Stimulated activated CD4-positive, alpha-beta T cell treated with anti-CD3 and anti-CD28 coated beads, Interleukin-4, amount 100 ng/mL, for 1 hour (primary cell): ENCODE measurements at places on chromosomes 11 and 22.

- no peak for DNase-seq
Observed at GRCh38 chr11:134837166-134837886, 425.3 kb upstream of the B3GAT1 start.

DNA sequence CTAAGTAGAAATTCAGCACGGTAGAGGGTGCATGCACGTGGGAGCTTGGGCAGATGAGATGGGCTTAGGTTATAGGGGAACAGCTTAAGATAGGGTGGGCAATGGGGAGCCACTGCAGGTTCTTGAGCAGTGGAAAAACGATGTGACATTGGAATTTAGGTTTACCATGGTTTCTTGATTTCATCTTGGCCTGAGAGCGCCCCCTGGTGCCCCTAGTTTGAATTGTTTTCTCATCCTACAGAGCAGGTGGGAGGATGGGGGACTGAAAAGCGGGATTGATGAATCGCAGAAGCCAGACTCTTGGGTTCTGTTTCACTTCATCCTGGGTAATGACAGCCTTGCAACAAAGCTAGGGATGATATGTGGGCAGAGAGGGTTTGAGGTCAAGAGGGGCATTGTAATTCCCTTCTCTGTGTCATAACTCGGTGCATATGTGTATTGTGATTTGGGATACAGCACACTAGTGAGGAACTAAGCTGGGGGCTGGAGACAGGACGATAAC is 6.7 kb upstream of the MCAM start:
- DNase-seq: peak; percentile 77

- DNase-seq: no peak
Observed at GRCh38 chr11:75588051-75588481, 26.0 kb downstream of the SERPINH1 start.

DNA sequence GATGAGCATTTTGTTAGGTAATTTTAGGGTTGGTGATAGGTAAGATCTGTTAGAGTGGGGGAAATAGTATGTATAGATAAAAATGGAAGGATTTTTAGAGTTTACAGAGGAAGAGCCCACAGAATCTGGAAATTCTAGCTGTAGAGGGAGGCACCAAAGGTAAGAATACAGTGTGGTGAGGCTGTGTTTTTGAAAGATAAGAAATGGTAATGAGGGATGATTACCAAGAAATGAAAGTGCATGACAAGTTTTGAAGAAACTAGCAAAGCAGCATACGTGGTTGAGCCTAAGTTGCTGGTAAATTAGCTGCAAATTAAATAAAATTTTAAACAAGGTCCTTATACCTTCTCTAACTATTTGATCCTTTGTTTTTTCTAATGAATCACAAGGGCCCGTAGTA is 14.6 kb upstream of the RASSF10 start:
- DNase-seq: no peak

DNA sequence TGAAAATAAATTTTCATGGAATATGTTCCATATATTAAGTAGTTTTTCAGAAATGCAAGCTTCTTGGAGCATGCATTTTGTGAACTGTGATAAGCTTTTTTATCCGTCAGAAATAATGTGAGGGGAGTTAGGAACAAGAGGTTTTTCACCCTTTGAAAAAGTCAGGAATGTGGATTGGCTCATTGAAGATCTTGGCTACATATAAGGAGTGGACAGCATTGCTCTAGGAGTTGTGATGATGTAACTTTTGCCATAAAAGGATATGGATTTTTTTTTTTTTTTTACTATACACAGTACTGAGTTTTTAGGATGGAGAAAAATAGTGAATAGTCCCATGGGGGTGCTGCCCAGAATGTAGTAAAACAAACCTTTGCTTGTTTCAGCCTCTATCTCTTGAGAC is 180.2 kb downstream of the NAV2 start:
- DNase-seq: no peak

- no peak for DNase-seq
Observed at GRCh38 chr11:66734215-66734614, 5.2 kb upstream of the SPTBN2 start.

- DNase-seq: no peak
Observed at GRCh38 chr11:109972181-109972715, 120.9 kb upstream of the ZC3H12C start.

DNA sequence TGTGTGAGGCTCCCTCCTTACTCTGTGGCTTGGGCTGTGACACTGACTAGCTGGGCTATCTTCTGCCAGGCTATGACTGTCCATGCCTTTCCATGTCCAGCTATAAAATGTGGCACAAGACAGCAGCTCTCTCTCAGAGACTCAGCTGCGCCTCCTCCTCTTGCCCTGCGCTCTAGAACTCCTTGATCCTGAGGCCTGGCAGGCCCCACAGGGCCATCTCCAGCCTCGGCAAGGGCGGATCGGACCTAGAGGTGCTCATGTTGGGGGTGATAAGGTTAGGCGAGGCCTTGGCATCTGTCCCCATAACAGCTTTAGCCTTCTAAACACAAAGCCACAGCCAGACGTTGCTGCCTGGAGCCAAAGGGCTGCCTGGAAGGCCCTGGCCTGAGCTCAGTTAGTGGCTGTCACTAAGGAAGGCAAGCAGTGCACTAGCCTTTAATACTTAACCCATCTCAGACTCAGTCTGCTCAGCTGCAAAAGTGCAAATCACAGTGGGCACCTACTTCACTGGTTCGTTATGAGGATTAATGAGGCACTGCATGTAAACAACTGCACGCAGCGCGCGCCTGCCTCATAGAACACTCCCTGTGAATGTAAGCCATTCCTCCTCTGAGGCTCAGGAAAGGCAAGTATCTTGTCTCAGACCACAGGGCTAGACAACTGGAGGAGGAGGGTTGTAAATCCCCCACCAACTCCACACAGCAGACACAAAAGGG is 1.2 kb downstream of the GUCD1 start:
- DNase-seq: no peak

- DNase-seq: no peak
Observed at GRCh38 chr22:39026509-39027150, 5.7 kb downstream of the APOBEC3D start.
